ENCODE measurements at places on chromosomes 11 and 22. TPM values are rescaled to one million over a fixed set of nuclear protein-coding genes. Genes with fewer than 3 reads are reported as not detected.

DNA sequence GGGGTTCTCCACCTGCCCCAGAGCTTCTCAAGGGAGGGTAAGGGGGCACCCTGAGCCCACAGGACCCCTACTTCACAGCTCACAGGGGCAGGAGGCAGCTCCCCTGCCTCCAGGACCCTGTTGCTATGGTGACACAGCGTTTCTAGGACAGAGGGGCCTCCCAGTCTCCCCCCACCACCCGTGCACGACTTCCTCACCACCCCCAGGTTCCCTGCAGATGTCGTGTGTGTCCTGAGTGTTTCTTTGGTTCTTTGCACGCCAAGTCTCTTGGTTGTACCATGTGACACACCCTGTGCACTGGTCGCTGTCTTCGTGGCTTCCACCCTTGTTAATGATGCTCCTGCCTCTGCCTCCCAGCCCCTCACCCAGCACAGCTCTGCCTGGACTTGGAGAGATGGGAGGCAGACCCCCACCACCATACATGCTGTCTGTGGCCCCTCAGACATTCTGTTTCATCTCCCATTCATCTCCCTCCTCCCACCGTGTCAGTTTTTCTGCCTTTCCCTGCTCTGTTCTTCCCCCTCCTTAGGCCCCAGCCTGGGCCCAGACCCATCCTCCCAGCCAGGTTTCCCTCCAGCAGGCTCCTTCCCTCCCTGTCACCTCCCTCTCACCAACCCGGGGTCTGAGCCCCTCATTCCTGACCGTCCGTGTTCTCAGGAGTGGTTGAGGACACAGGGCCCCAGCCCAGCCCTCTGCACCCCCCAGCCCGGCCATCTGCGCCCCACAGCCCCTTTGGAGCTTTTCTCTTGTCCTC, 24.5 kb upstream of the RAB1B start:
- H3K4me3 ChIP-seq, result no peak overlapping the region
- H3K27me3 ChIP-seq, result no peaks in the 10 kb centered on the region
- H3K4me1 ChIP-seq, result no peaks in the 10 kb centered on the region
- no peak overlapping the region for H3K27ac ChIP-seq
- no peaks in the 10 kb centered on the region for H3K36me3 ChIP-seq

DNA sequence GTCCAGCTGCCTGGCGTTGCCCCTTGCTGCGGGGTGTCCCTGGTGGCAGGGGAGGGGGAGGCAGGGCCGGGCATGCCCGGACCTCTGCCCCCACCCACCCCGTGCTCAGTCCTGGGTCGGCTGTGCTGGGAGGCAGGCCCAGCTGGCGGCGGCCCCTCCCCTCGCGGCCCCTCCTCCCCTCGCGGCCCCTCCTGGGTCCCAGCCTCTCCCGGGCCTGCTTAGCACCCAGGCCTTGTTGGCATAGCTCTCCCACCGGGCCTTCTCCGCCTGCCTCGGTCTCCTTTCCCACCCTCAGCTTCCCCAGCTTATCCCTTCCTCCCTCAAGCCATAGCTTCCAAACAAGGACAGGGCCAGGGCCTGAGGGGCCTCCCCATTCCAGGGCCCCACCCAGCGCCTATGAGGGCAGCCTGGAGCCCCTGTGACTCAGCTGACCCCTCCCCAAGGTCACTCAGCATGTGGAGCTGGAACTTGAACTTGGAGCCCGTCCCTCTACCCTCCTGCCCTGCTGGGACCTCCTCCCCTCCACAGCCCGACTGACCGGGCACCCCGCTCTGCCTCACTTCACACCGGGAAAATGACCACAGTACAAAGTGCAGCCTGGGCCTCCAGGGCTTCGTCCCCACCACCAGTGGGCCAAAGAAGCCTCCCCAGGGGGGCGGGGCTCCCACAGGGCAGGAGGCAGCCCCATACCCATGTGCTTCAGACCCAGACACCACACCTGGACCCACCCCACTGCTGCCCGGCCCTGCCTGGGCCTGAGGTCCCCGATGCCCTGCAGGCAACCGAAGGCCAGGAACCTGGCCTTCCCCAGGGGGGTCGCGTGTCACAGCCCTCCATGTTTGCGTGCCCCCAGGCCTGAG, 1.2 kb downstream of the EPS8L2 start:
- H3K27me3 ChIP-seq, result no peaks in the 10 kb centered on the region
- DNase-seq, result no peak
- H3K4me1 ChIP-seq, result peaks cover 5% of the 10 kb centered on the region
- H3K27ac ChIP-seq, result peak overlapping the region; percentile 93
- peak overlapping the region; percentile 72 for H3K4me3 ChIP-seq

GRCh38 chr11:75161506-75162095, 10.7 kb downstream of the SLCO2B1 start:
- no peak for DNase-seq
- no peaks in the 10 kb centered on the region for H3K4me1 ChIP-seq
- H3K36me3 ChIP-seq, result no peaks in the 10 kb centered on the region
- no peaks in the 10 kb centered on the region for H3K27me3 ChIP-seq
- H3K4me3 ChIP-seq, result no peak overlapping the region

The NCAM1 gene
- 6.1 TPM for total RNA-seq
